ENCODE measurements at places on chromosomes 5 and 9.

DNA sequence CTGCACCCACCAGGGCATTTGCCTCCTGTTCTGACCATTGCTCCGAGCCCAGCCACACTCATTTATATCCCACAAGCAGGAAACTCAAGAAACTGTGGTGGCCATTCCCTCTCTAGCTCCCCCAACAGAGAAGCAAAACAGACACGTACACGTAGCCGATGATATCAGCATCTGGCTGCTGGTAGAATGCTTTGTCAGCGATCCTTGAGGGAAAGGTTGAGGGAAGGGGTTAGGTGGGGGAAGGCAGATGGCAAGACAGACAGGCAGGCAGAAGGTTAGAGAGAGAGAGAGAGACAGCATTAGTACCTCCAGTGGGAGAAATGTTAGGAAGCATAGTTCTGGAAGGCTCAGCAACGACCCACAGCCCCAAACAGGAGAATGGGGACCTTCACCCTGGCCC is 7.8 kb downstream of the HIGD2A start:
- DNase-seq: no peak

DNA sequence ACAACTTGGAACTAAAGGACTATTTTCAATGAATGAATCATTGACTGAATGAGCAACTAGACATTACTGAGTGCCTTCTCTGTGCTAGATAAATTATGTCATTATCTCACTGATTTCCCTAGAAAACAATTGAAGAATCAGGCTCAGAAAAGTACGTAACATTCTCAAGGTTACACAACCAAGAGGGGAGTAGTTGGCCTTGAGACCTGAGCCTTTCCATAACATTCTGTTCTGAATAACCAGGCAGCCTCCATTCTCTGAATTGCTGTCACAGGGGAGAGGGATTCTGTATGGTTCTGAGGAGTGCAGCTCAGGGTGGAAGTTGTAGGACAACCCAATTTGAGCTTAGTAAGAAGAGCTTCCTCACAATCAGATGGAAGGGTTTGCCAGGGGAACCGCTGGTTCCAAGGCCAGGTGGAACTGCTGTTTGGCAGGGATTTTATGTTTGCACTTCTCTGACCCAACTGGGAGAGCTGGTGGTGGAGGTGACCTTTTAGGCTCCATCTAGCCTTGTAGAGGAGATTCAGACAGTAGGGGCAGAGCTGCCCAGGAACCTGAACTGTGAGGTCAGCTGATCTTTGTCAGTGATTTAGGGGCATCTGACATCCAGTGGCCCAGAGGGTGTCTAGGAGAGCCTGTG is 16.3 kb downstream of the POLR1E start:
- DNase-seq: no peak

DNA sequence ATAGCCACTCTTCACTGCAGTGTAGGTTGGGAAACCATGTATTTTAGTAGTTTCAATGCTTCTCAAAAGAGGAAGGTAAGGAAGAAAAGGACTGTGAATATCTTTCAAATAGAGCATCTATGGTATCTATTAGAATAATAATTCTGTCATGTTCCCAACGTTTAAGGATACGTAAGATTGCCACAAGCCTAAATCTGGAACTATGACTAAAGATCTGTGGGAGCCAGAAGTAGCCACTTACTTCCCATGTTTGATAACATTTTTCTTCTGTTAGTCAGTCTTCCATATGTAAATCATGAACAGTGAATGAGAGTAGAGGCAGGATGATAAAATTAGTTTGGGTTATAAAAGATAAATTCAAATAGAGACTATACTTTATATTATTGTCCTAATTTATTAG is 16.3 kb upstream of the MROH2B start:
- no peak for DNase-seq

DNA sequence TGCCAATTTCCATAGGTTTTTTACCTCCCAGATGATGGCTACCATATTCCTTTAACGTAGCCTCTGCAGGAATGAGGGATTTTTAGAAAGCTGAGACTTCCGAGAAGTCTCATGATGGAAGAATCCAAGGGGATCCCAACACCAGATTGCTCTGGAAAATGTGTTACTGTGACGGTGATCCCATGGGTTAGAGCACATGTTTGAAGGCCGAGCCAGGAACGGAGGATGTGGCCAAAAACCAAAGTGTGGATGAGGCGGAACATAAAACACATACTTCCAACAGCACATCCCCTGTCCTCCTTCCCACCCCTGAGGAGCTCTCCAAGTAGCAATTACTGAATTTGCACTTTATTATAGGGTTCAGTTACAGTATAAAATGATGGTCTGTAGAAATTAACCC is 82.6 kb downstream of the GPR21 start:
- DNase-seq: no peak

- DNase-seq: no peak
Observed at GRCh38 chr5:26024774-26025173, 1013.6 kb downstream of the CDH9 start.

DNA sequence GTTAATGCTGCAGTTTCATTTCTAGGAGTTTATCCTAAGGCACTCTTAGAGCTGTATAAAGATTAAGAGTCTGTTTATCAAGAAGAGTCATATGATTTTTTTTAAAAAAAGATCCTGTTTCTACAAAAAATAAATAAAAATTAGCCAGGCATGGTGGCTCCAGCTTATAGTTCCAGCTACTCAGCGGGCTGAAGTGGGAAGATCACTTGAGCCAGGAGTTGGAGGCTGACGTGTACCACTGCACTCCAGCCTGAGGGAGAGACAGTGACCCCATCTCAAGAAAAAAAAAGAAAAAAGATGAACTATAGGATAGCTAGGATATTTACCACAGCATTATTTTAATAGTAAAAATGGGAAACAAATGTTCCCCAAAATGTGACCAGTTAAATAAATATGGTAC is 3.3 kb upstream of the UBE2D2 start:
- no peak for DNase-seq

- DNase-seq: no peak
Observed at GRCh38 chr9:22033012-22033630, 24.0 kb upstream of the CDKN2B start.

GRCh38 chr5:144581044-144581443 is 410.4 kb downstream of the KCTD16 start:
- no peak for DNase-seq

GRCh38 chr5:144032375-144032774 is 138.1 kb downstream of the YIPF5 start:
- DNase-seq: no peak

DNA sequence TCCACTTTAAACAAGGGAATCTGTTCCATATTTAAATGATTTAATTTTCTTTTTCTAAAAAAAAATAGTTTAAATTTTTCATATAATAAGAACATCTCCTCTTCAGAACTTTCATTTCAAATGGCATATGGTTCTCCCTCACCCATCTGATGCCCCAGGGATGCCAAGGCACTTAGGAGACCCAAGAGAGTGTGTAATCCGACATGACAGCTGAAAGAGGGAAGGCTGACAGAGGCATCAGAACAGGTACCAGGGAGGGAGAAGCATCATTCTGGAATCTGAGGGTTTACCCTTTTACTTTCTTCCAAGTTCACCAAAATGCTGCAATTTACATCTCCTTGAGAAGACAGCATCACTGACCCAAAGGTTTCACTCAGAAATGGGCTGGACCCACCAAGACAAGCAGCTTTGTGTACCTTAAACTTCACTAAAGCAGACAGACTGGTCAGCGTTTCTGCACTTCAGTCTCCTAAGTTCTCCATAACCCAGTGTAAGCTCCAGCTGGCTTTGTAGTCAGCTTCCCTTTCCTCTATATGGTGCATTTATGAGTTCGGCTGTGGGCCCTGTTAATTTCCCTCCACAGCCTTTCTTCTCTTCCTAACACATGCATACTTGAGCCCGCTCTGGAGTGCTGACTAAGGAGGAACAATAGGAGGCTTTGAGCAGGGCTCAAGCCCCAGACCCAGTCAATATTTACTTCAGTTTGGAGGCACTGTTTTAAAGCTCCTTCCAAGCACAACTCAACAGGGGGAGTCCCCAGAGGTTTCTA is 17.7 kb downstream of the EFNA5 start:
- DNase-seq: no peak

- no peak for DNase-seq
Observed at GRCh38 chr9:88993871-88994460, 2.7 kb downstream of the S1PR3 start.

GRCh38 chr5:151178777-151179488 is 21.4 kb upstream of the ANXA6 start:
- DNase-seq: no peak

GRCh38 chr9:37102486-37102885 is 17.9 kb upstream of the ZCCHC7 start:
- no peak for DNase-seq

DNA sequence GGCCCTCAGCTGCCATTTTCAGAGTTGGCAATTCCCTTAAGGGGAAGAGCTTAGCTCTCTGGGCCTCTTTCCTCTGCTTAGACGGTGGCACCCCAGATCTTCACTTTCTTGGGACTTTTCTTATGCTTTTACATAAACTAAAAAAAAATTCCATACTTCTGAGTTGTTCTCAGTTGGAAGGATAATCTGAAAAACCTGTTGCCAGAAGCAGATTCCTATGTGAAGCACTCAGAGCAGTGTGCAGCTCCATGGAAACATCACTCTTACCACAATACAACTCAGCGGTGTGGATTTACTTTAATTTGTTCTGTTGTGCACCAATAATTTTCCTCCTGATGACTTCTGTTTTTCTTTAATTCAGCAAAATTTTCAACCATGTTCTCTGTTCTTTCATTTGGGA is 44.1 kb upstream of the MROH2B start:
- no peak for DNase-seq

- DNase-seq: no peak
Observed at GRCh38 chr5:98796197-98796972, 22.9 kb downstream of the RGMB start.

DNA sequence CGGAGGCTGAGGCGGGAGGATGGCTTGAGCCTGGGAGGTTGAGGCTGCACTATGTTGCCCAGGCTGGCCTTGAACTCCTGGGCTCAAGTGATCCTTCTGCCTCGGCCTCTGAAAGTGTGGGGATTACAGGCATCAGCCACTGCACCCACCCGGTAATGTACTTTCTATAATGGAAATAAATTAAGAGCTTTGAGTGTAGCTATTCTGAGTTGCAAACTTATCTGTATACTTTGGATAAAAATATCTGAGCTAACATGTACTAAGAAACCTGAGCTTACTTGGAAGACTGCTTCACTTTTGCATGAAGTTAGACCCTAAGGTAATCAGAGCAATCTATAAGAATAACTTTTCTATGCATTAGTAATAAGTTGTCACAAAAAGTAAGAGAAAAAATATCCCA is 50.0 kb downstream of the UNC13B start:
- DNase-seq: no peak

DNA sequence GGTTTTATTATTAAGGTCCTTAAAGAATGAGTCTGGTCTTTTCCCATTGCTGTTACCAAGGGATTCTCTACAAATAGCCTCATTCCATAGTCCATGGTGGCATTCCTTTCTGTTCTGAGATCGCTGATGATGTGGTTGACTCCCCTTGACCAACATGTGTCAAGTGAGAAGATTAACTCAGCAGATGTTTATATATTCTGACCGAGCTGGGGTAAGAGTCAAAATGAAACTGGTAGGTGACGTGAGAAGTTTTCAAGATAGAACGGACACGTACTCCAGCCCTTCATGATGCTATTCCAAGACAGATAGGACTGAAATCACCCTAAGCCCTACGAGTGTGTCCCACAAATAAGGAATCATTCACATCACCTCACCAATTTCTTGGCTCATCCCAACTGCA is 155.5 kb upstream of the WWC1 start:
- no peak for DNase-seq

DNA sequence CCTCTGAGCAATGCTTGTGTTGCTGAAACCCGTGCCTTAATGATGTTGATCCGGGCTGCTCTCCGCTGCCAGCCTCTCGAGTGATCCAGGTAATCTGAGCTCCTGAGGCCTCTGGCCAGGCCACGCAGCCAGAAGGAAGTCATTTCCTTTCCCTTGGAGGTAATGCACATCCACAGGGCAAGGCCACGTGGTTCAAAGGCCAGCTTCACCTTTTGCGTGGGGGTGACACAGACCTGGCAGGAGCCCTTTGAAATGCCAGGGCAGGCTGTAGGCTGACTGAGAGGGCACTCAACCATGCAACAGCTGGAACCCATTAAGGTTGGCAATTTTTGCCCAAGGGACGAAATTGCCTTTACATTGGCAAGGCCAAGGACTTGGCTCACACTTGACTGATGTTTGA is 80.4 kb downstream of the LIX1 start:
- no peak for DNase-seq

DNA sequence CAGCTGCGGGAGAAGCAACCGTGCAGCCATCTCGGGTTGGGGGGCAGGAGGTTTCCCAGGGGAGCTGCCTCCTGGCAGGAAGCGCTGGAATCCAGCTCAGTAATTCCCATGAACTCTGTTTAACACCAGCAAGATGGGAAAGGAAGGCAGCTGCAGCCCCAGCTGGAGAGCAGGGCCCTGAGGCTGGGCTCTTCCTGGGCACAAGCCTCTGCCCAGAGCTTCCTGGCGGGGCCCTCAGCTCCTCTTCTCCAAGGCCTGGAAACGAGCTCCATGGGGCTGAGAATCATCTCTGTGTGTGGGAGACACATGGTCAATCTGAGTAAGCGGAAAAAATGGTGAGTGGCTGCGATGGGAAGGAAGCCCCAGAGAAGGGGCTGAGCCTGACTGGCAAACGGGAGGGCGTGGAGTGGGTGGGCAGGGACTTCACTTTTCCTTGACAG is 6.3 kb downstream of the MRPL36 start:
- DNase-seq: no peak

- no peak for DNase-seq
Observed at GRCh38 chr5:116410336-116410890, 164.2 kb downstream of the SEMA6A start.

GRCh38 chr9:97768746-97769145 is 71.6 kb upstream of the XPA start:
- DNase-seq: no peak

DNA sequence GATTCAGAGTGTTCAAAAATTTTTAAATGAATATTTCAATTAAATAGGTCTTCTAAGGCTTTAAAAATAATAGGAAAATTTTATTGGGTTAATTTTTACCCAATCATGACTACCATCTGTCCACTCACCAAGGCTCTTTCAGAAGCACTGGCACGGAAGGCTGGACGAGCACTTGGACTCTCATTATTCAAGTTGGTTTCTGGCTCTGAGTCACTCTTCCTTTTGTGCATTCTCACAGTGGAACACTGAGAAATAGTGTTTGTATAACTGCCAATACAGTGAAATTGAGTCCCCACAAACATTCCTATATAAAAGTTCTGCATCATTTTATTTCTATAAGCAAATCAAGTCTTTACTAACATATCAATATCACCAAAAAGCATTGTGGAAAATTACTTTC is 1149.0 kb downstream of the EFNA5 start:
- DNase-seq: no peak

GRCh38 chr5:111753884-111754589 is 3.0 kb downstream of the NREP start:
- no peak for DNase-seq

All from activated B cell treated with CpG ODN at 0.5 μM for 24 hours (primary cell).